ENCODE measurements at places on chromosomes 6 and 20. TPM values are rescaled to one million over a fixed set of nuclear protein-coding genes. Genes with fewer than 3 reads are reported as not detected.

The WDR46 gene
- 66.7 TPM for total RNA-seq

The CYP21A2 gene
- not detected for total RNA-seq

The LKAAEAR1 gene
- total RNA-seq: 0.34 TPM

- no peak overlapping the region for H3K4me3 ChIP-seq
- H3K4me1 ChIP-seq: no peaks in the 10 kb centered on the region
- no peak overlapping the region for H3K27ac ChIP-seq
- DNase-seq: no peak
- no peaks in the 10 kb centered on the region for H3K36me3 ChIP-seq
These were observed 132.0 kb upstream of the JAG1 start for GRCh38 chr20:10805764-10806163.

DNA sequence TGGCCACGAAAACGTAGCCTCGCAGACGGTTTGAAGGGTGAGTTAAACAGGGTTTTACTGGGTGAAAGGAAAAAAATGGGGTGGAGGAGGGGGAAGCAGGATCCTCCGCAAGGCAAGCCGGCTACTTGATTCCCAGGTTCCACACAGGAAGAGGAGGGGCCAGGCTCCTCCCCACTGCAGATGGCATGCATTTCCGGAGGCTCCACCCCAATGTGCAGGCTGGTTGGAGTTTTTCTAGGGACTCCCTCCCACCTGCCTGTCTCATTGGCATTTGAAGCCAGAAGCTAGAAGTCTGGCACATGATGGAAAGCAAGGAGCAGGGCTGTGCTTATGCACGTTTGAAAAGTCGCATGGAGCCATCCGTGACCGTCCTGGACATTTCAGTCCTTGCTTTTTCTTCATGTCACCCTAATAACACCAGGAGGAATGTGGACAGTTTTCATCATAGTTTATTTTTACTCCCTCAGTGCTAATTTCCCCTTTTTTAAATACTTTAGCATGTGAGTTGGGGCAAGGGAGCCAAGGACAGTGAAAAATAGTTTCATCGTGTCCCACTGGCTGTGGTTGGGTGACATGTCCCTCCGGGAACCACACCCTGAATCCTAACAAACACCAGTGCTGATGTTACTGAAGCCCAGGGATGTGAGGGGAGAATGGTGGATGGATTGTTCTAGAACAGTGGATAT is 100.1 kb upstream of the INSM1 start:
- H3K27me3 ChIP-seq: no peaks in the 10 kb centered on the region
- no peak for DNase-seq

DNA sequence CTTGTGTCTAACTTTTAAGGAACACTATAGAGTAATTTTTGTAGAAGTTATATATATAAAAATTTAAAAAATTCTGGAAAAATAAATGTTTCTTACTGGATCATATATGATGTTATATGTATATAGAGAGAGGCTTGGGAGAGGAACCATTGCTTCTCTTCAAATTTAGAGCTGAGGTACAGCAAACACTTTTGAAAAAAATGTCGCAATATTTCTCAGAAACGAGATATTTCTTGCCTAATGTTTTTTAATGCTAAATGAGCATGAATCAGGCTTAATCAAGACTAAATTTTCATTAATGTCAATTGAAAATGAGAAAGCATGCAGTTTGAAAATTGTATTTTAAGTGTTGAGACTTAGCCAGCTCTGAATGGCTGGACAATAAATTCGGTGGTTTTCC is 2.6 kb downstream of the PKIB start:
- H3K27ac ChIP-seq: no peak overlapping the region
- H3K27me3 ChIP-seq: peaks cover 45% of the 10 kb centered on the region
- DNase-seq: no peak
- no peak overlapping the region for H3K4me3 ChIP-seq

- peak; percentile 32 for DNase-seq
- no peak overlapping the region for H3K4me3 ChIP-seq
- H3K36me3 ChIP-seq: peaks cover 3% of the 10 kb centered on the region
- H3K27ac ChIP-seq: no peak overlapping the region
- no peaks in the 10 kb centered on the region for H3K27me3 ChIP-seq
These were observed 33.3 kb downstream of the ZC3H12D start for GRCh38 chr6:149451376-149452036.

DNA sequence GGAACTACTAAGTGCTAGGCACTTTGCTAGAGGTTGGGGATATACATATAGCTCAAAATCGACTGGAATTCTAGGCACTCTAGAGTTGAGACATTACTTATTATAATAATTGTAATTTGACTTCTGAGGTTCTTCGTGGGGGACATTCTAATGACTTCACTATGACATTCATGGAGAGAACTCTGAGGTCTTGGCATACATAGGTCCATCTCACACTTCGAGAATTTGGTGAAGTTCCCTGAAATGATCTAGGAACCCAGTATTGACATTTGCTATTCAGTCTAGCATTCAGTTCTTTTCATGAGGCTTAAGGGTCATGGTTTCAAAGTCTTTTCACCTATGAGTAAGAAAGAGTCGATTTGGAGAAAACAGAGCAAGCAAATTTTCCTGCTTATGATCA is 446.6 kb upstream of the JAG1 start:
- H3K27ac ChIP-seq: no peak overlapping the region
- H3K27me3 ChIP-seq: no peaks in the 10 kb centered on the region
- no peaks in the 10 kb centered on the region for H3K36me3 ChIP-seq
- H3K4me3 ChIP-seq: no peak overlapping the region

DNA sequence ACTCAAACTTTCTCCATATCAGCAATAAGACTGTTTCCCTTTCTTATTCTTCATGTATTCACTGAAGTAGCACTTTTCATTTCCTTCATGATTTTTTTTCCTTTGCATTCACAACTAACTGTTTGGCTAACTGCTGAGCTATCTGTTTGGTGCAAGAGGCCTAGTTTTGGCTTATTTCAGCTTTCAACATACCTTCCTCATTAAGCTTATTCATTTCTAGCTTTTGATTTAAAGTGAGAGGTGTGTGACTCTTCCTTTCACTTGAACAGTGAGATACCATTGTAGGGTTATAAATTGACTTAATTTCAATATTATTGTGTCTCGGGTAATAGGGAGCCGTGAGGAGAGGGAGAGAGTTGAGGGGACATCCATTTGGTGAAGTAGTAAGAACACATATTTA is 262.0 kb upstream of the PREP start:
- no peak overlapping the region for H3K27ac ChIP-seq
- no peaks in the 10 kb centered on the region for H3K4me1 ChIP-seq
- H3K4me3 ChIP-seq: no peak overlapping the region
- DNase-seq: no peak
- no peaks in the 10 kb centered on the region for H3K36me3 ChIP-seq

DNA sequence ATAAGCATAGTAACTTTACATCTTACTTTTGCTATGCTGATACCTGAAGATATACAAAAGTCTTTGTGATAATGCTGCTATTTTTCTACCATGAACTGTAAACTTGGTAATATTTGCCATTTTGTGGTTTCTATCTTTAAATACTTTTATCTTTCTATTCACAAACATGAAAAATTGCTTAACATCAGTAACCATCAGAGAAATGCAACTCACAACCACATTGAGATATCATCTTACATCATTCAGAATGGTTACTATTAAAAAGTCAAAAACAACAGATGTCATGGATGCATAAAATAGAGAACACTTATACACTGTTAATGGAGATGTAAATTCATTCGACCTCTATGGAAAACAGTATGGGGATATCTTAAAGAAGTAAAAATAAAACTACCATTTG is 112.0 kb downstream of the TRDN start:
- no peaks in the 10 kb centered on the region for H3K4me1 ChIP-seq
- no peak overlapping the region for H3K27ac ChIP-seq
- H3K27me3 ChIP-seq: no peaks in the 10 kb centered on the region
- DNase-seq: no peak

DNA sequence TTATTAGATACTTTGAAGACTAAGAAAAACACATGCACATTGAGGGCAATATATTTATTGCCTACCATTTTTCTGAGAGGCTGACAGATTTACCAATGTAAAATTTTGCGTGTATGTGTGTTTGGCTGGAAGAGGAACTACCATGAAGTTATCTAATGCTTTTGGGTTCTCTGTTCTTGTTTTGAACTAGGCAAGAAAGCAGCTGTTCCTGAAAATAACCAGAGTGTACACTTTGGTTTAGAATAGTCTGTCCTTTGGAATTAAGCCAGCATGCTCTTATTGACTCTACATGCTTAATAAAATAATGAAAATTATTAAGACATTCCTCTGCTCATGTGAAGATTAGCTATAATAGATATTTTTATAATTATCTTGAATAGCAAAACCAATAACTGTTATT is 129.2 kb downstream of the MYB start:
- H3K36me3 ChIP-seq: peaks cover 5% of the 10 kb centered on the region
- DNase-seq: no peak
- no peaks in the 10 kb centered on the region for H3K27me3 ChIP-seq
- peaks cover 2% of the 10 kb centered on the region for H3K4me1 ChIP-seq
- H3K27ac ChIP-seq: no peak overlapping the region
- H3K4me3 ChIP-seq: no peak overlapping the region

- H3K27ac ChIP-seq: no peak overlapping the region
- no peak for DNase-seq
- H3K4me3 ChIP-seq: no peak overlapping the region
- peaks cover 25% of the 10 kb centered on the region for H3K27me3 ChIP-seq
These were observed 53.1 kb downstream of the SLC35D3 start for GRCh38 chr6:136975089-136975715.

DNA sequence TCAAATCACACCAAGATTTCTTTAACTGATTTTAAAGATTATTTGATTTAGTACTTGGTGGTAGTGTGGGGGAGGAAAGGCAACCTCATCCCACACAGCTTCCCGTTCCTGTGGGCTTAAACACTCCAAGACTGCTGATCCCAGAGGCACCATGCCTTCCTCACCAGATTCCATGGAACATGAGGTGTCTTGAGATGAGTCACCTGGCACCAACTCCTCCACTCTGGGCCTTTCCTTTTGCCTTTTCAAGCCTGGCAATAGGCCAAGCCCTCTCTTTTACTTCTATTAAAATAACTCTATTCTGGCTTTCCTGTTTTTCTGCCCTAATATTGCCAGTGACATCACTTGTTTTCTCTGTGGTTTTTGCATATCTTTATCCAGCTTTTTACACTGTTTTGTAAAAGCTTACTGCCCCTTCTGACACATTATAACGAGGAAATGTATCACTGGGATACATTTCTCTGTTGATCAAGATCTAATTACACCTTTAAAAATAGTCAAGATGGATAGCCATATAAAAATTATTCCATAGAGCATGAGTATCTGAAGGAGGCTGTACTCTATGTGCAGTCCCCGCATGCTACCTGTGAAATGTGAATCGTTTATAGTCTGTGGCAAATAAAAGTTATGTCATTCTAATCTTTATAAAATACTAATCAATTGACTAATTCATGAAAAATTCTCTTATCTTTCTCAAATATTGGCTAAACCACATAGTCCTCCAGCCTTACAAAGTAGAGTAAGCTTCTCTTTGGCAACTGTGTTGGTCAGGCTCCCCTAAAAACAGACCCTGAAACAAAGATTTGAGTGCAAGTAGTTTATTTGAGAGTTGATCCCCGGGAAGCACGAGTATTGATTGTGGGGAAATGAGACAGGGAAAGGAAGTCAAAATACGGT is 257.8 kb upstream of the KCNQ5 start:
- no peaks in the 10 kb centered on the region for H3K4me1 ChIP-seq
- no peak for DNase-seq
- peaks cover 4% of the 10 kb centered on the region for H3K27me3 ChIP-seq
- no peak overlapping the region for H3K4me3 ChIP-seq
- H3K27ac ChIP-seq: no peak overlapping the region

GRCh38 chr20:37922016-37922415 is 19.1 kb downstream of the VSTM2L start:
- DNase-seq: no peak
- no peaks in the 10 kb centered on the region for H3K36me3 ChIP-seq
- H3K4me1 ChIP-seq: peaks cover 8% of the 10 kb centered on the region

DNA sequence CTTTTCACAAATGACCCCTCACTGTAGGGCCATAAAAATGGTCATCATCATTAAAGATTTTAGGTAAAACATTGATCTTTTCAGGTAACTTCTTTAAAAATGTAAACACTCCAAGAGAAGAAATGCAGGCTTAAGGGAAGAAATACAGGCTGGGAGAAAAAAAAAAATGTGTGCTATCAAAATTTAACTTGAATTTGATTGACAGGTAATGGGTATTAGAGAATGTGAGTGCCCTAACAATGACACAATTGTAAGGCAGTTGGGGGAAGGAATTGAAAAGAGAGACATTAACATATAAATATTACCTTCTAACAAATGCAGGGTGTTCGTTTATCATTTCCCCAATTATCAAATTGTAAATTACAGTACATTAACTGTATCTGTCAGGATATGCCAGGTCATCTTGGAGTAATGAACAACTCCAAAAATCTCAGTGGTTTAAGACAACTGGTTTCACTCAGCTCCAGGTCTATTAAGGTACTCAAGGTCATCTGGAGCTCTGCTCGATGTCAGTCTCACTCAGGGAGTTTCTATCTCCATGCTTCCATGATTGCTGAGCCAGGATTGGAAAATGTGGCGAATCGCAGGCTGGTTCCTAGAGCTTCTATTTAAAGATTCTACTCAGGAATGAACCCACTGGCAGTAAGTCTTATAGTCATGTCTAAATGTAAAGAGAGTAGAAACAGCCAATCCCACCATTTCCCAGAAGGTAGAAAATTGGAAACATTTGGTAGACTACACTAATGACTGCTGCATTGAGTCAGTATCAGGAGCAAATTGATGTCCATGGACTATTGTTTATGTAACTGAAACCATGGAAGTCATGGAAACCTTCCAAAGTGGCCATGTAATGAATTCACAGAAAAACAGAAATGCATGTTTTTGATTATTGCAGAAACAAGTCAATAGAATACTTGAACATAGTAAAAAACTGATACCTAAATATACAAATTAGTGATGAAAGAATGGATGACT is 55.6 kb downstream of the FRK start:
- no peaks in the 10 kb centered on the region for H3K36me3 ChIP-seq
- no peak for DNase-seq
- H3K27ac ChIP-seq: no peak overlapping the region
- H3K4me3 ChIP-seq: no peak overlapping the region
- H3K27me3 ChIP-seq: peaks cover 8% of the 10 kb centered on the region

GRCh38 chr6:164531736-164532135 is 777.7 kb downstream of the C6orf118 start:
- no peaks in the 10 kb centered on the region for H3K36me3 ChIP-seq
- H3K4me1 ChIP-seq: no peaks in the 10 kb centered on the region
- DNase-seq: no peak
- no peaks in the 10 kb centered on the region for H3K27me3 ChIP-seq
- H3K27ac ChIP-seq: no peak overlapping the region
- H3K4me3 ChIP-seq: no peak overlapping the region

All from activated CD8-positive, alpha-beta T cell treated with anti-CD3 and anti-CD28 coated beads, Interleukin-2, amount 10 ng/mL, durations not matched to agents 7 days and 5 days (primary cell).